ENCODE measurements at places on chromosomes 7 and 10. TPM values are rescaled to one million over a fixed set of nuclear protein-coding genes. Genes with fewer than 3 reads are reported as not detected.

The SFMBT2 gene
- 7.9 TPM for polyA plus RNA-seq

The ATRNL1 gene
- 0.45 TPM for polyA plus RNA-seq

The OPN4 gene
- 2.3 TPM for polyA plus RNA-seq

The SLC25A13 gene
- polyA plus RNA-seq: 13.2 TPM

The CUZD1 gene
- 1.0 TPM for polyA plus RNA-seq

The LIPN gene
- not detected for polyA plus RNA-seq

The VAX1 gene
- polyA plus RNA-seq: not detected

The GJD4 gene
- polyA plus RNA-seq: 4.2 TPM

The AKR1C2 gene
- 5.7 TPM for polyA plus RNA-seq

The TCTN3 gene
- polyA plus RNA-seq: 23.7 TPM

The RPEL1 gene
- not detected for polyA plus RNA-seq

The ZNF282 gene
- polyA plus RNA-seq: 21.7 TPM

The TRDMT1 gene
- polyA plus RNA-seq: 7.2 TPM

The MEIG1 gene
- 0.39 TPM for polyA plus RNA-seq

The CYP2W1 gene
- 1.7 TPM for polyA plus RNA-seq

The ST8SIA6 gene
- 0.71 TPM for polyA plus RNA-seq

The FRAT1 gene
- polyA plus RNA-seq: 1.8 TPM

The NEUROD6 gene
- not detected for polyA plus RNA-seq

The ZNF239 gene
- 8.1 TPM for polyA plus RNA-seq

The PGAM2 gene
- polyA plus RNA-seq: 319 TPM

The SPDYE2 gene
- 14.8 TPM for polyA plus RNA-seq

The UCMA gene
- not detected for polyA plus RNA-seq

The GPR15LG gene
- not detected for polyA plus RNA-seq

The TRPV5 gene
- 0.09 TPM for polyA plus RNA-seq

The TUBAL3 gene
- polyA plus RNA-seq: not detected

The MSMB gene
- not detected for polyA plus RNA-seq

The PIP gene
- polyA plus RNA-seq: not detected

The CYP26C1 gene
- not detected for polyA plus RNA-seq

The SLC26A5 gene
- 0.14 TPM for polyA plus RNA-seq

The AUTS2 gene
- 80.5 TPM for polyA plus RNA-seq

The SORBS1 gene
- 72.6 TPM for polyA plus RNA-seq

The SCIN gene
- 0.80 TPM for polyA plus RNA-seq

The HDAC9 gene
- polyA plus RNA-seq: 18.6 TPM

The PDK4 gene
- 19.2 TPM for polyA plus RNA-seq

The ABCB4 gene
- 0.39 TPM for polyA plus RNA-seq

The ARPC1A gene
- polyA plus RNA-seq: 59.5 TPM

The SPAG6 gene
- polyA plus RNA-seq: 6.5 TPM

The NFE2L3 gene
- polyA plus RNA-seq: 3.0 TPM

The HOXA1 gene
- polyA plus RNA-seq: 0.50 TPM

The LRRC17 gene
- 26.4 TPM for polyA plus RNA-seq

The WEE2 gene
- polyA plus RNA-seq: 0.22 TPM

The PRSS1 gene
- not detected for polyA plus RNA-seq

The NSMCE4A gene
- 40.0 TPM for polyA plus RNA-seq

The CASTOR2 gene
- polyA plus RNA-seq: 27.6 TPM

The VWDE gene
- 1.5 TPM for polyA plus RNA-seq

The SAP25 gene
- polyA plus RNA-seq: 3.5 TPM

The HOXA2 gene
- polyA plus RNA-seq: 0.99 TPM

The CCDC3 gene
- 22.1 TPM for polyA plus RNA-seq

The CUBN gene
- 3.3 TPM for polyA plus RNA-seq

The ADRA2A gene
- polyA plus RNA-seq: 3.7 TPM

Data from hindlimb muscle (tissue), 1 donor.